GOT3 (cell line): ENCODE measurements at places on chromosomes 5 and 9.

DNA sequence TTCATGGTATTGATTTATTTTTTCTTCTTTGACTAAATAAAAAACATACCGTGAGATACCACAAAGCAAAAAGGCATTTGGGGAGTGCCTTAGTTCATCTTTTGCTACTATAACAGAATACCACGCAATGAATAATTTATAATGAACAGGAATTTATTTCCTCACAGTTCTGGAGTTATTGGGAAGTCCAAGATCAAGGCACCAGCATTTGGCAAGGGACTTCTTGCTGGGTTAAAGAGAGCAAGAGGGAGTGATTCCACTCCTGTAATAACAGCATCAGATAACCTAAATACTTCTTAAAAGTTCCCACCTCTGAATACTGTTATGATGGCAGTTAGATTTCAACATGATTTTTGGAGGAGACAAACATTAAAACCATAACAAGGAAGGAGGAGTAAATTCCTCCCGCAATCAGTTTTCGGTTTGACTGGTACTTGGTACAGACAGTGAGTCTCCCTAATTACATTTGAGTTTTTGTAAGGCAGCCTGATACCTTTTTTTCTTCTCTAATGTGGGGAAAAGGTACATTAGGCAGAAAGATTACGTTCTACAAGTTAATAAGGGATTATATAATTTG lies 8.8 kb upstream of the OMD start:
- DNase-seq: no peak

DNA sequence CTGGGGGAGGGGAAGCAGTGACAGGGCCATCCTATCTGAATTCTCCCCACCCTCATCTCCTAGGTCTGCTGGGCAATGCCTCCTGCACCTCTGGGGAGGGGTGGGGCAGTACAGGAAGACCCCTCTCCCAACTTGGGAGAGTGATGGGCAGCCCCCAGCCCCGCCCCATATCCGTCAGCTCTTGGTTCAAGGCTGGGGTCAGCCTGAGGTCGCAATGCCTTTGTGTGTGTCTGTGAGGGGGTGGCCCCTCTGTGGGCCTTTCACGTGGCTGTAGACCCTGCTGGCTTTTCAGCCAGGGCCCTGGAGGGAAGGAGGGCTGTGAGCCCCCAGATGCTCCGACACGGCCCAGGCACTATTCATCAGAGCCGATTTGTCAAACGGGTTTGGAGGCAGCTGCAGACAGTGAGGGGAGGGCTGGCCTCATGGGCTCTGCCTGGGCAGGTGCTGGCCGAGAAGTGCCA lies 49.5 kb upstream of the RNU6ATAC start:
- no peak for DNase-seq

GRCh38 chr9:89080193-89080592 lies 88.9 kb downstream of the S1PR3 start:
- no peak for DNase-seq

DNA sequence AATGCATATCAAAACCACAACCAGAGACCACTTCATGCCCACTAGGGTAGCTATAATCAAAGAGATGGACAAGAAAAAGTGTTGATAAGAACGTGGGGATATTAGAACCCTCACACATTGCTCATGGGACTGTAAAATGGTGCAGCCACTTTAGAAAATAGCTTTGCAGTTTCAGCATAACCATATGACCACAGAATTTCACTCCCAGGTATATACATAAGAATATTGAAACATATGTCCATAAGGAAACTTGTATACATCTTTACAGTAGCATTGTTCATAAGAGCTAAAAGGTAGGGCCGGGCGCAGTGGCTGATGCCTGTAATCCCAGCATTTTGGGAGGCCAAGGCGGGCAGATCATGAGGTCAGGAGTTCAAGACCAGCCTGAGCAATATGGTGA lies 56.4 kb downstream of the S1PR3 start:
- no peak for DNase-seq

- no peak for DNase-seq
Measured at GRCh38 chr5:36875051-36875789, 1.3 kb upstream of the NIPBL start.

GRCh38 chr5:342501-343460 lies 21.3 kb downstream of the AHRR start:
- no peak for DNase-seq

- DNase-seq: no peak
Measured at GRCh38 chr5:115588640-115589039, 13.6 kb downstream of the TICAM2 start.

GRCh38 chr9:124101969-124102345 lies 90.4 kb downstream of the LHX2 start:
- DNase-seq: no peak

DNA sequence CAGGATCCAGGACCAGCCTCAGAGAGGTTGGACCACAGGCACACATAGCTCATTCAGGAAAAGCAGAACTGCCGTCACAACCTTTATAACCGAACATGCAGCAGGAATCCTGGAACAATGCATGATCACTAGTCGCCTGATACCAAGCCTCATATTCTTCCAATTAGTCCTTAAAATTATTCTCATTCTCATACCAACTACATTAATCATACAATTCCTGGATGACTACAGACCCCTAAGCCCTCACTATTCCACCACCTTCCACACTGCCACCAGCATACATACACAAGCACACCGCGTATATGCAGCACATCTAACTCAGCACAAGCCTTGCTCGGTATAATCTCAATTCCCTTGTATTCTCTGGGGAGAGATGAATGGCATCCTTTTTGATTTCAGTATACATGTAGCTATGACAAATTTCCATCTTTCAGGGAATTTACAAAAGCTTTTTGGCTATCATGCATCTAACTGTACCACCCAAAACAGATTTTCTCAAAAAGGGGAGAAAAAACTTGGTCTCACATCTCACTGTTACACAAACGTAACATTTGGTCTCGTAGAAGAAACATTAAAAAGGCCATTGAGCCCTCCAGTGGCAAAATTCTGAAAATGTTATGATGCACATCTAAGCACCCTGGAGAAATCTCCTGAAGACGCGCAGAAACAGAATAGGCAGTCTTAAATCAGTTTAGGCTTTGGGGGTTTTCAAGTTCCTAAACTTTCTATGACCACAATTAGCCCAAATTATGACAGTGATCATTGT lies 46.2 kb downstream of the MCTP1 start:
- no peak for DNase-seq

DNA sequence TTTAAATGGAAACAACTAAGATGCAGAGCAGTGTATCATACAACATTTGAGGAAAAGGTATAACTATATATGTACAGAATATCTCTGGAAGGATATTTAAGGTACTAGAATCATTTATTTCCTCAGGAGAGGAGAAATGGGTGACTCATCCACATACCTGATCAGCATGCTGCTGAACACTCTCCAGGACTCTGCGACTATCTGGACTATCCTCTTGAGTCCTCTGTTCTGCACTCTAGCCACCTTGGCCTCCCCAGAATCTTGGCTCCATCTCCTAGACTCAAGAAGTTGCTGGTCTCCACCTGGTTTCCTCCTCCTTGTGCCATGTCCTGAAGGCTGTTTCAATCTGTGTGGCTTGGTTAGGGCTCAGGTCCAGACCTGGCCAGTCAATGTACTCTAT lies 8.8 kb upstream of the PRDM6 start:
- no peak for DNase-seq

GRCh38 chr9:104860263-104860662 lies 67.7 kb downstream of the ABCA1 start:
- DNase-seq: no peak

DNA sequence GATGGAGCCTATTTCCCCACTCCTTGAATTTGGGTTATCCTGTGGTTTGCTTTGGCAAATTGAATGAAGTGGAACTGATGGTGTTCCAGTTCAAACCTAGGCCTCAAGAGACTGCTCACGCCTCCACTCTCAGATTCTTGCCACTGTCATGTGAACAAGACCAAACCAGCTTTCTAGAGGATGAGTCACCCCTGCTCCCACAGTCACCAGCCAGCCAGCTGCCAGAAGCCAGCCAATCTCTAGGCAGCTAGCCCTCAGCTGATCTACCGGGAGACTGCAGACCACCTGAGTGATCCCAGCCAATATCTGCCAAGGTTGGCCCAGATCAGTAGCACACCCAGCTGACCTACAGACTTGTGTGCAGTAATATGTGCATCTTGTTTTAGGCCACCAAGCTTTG lies 300.6 kb downstream of the TMEM38B start:
- no peak for DNase-seq

DNA sequence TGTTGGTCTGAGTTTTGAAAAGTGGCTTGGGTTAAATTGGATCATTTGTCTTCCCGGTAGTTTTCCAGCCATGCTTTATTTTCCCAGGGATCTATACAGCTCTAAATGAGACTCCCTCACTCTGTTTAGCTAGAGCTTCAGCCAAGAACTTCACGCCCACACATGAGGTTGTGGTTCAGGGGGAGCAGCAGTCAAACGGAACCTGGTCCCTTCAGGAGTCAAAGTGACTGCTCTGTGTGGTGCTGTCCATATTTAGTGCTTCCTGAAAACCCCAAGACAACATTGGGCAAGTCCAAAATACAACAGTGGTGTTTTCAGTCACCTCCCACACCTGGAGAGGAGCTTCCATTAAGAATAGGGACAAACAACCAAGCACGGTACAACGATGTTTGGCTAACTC lies 90.5 kb downstream of the ANKH start:
- DNase-seq: no peak

- no peak for DNase-seq
Measured at GRCh38 chr5:61942462-61943049, 363.4 kb upstream of the KIF2A start.

DNA sequence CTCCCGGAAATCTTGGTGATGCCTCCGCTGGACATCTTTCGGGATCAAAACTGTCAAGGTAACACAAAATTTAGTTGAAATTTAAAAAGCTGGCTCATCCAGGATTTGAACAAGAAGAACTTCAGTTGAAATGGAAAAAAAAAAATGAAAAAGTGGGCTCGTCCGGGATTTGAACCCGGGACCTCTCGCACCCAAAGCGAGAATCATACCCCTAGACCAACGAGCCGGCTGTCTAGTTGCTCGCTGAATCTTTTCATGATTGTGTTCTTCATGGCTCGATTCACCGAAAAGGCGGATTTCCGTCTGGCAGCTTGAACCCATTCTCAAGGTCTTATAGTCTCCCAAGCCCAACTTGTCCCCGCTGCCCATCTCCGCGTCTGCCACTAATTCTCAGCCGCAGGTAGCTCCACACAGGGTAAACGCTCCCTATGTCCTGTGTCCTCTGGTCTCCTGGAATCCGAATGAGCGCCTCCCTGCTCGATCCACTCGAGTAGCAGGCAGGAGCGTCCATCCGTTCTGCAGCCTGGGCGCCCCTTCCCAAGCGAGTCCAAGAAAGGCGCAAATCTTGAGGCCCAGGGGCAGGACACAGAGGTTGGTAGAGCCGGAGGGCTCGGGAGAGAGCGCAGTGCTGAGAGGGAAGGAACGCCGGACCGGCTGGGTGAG lies 16.2 kb downstream of the TRIM7 start:
- DNase-seq: no peak

DNA sequence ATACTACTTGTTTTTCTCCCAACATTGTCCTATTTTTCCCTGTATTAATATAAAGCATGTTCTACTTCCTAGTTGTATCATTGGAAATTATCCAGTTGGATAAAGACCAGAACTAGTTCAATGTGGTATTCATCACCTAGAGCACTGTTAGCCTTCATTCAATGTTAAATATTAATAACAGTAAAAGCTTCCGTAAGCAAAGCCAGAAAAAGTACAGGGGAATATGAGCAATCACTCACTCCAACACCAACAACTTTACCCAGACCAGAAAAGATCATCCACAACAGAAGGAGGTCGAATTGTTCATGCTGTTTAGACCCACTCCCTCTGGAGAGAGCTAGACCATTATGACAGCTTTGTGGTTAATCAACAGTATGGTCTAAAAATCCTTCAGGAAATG lies 728.4 kb downstream of the MAT2B start:
- no peak for DNase-seq

- no peak for DNase-seq
Measured at GRCh38 chr9:93143830-93144530, 9.9 kb upstream of the NINJ1 start.

GRCh38 chr5:157903117-157903450 lies 44.1 kb upstream of the CLINT1 start:
- DNase-seq: no peak

DNA sequence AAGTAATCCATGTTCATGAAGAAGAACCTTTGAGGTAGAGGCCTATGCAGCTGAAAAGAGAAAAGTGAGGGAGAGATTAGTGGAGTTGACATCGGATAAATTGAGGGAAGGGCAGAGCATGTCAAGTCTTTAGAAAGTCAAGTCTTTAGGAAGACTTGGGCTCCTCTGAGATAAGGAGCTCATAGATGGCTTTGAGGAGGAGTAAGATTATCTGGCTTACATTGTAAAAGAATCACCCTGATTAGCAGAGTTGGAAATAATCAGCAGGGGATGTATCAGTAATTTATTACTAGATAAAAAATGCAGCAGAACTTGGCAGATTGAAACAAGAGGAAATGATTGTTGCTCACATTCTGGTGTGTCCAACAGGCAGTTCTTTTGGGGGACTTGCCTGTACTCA lies 727.2 kb upstream of the WWC1 start:
- DNase-seq: no peak

- no peak for DNase-seq
Measured at GRCh38 chr5:168168978-168169698, 122.3 kb upstream of the WWC1 start.

GRCh38 chr5:139733698-139734538 lies 61.7 kb upstream of the PSD2 start:
- no peak for DNase-seq

DNA sequence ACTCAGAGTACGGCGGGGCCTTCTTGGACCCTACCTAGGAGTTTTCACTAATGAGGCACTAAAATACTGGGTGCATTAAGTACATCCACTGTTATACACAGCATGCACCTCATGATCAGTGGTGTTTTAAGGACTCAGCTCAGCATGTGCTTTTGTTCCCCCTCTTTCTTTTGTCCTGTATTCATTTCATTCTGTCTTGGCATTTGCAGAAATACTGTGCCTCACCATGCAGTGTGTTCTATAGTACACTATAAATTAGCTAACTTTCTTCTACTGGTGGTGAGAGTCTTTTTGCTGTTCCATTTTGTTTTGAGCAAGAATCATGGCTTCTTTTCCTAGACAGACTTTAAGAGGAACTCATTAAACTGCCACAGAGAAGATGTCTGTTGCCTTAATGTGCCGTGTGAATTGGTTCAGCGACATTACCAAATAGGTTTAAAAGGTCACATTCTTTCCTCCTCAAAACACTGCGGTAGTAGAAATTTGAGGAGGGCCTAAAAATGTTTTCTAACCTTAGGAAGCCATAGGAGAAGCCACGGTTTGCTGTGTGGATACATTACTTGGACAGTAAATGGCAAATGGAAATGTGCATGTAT lies 276.6 kb downstream of the MAST4 start:
- DNase-seq: no peak

DNA sequence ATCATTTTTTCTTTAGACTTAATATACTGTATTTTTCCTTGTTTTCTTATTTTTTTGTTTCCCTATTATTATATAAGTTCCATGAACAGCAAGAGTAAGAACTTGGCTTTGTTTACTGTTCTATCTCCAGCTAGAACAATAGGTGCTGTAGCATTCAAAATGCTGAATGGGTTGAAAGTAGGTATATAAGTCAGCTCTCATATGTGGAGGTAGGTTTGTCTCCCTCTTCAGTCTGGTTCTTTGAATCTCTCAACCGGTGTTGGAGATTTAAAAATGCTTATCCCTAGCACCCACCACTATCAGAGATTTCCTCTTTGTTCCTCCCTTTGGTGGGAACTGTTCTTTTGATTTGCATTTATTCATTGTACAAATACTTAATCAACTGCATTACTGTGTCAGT lies 87.5 kb upstream of the FSD1L start:
- DNase-seq: no peak

- no peak for DNase-seq
Measured at GRCh38 chr5:96333391-96333790, 99.7 kb downstream of the PCSK1 start.
